ENCODE measurements at places on chromosomes 5 and 9.

DNA sequence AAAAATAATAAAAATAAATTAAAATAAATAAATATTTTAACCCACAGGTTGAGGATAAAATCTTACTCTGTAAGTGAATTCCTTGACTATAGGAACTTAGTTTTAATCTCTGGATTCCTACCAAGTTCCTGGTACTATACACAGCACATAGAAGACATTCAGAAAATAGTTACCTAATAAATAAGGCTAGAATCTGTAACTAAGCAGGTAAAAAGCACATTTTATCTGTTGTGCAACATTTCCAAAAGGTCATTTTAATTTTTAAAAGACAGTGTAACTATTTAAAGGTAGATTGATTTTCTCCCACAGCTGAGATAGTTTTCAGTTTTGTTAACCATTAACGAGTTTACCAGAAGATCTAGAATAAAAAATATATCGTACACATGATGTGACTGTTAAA lies 47.8 kb downstream of the MLANA start:
- no peak for DNase-seq

DNA sequence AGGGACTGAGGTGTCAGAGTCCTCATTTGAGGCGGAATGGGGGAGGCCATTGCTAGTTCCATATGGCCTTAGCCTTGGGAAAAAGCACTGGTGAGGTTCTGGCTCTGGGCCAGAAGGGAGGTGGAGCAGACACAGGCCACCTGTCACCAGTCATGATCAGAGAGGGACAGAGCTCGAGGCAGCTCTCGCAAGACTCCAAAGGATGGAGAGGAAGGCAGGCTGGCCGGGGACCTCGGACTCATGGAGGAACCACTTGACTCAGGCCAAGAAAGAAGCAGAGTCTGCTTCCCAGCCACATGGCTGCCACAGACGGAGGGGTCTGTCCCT lies 29.2 kb upstream of the NSMF start:
- DNase-seq = no peak

DNA sequence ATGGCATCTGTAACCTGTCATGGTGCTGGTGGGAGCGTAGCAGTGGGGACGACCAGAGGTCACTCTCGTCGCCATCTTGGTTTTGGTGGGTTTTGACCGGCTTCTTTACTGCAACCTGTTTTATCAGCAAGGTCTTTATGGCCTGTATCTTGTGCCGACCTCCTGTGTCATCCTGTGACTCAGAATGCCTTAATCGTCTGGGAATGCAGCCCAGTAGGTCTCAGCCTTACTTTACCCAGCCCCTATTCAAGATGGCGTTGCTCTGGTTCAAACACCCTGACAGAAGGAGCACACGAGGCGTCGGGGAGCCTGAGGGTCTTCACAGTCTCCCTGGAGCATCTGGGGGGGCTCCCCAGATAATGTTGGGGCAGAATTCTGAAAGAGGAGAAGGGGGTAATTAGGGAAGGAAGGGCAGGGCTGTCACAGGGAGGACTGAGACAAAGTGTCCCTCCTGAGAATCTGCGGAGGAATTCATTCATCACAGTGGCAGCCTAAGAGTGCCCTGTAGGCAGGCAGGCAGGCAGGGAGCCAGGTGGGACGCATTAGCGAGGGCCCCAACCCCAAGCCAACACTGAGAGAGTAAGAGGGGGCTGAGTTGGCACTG lies 21.3 kb upstream of the NCS1 start:
- DNase-seq = no peak

- DNase-seq = no peak
These were observed 235.7 kb downstream of the TUSC1 start for GRCh38 chr9:25442526-25442925.

DNA sequence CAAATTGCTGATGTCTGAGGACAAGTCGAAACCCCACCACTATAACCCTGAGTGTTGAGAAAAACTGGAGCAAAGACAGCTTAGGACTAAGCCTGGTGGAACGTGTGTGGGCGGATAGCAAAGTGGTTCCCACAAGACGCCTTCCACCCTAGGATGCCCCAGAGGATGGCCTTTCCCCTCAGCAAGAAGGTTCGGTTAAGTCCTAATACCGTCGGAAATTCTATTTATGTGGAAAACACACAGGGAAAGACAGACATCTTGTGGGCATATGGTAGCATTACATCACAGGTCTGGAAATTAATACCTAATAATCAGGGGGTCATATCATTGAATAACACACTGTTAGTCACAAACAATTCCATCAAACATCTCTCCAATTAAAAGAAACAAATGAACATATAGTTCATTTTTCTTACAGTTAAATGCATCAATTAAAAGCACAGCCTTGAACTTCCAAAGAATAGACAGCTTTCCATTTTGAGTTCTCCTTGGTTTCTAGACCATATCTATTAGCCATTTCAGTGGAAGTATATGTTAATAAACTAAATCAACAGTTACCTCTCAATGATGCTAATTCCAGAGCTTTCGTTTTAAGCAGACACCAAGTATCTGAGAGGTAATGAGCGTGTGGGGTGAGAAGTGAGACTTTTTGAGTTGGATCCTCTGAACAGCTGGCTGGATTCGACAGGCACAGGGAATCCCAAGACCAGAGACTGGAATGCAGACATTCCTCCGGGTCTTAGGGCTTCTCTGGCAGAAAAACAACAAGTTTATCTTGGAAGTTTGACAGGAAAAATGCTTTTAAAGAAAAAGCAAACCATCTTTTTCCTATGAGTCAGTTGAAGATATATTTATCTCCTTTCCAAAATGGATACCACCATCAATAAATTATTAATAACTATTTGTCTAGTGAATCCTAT lies 2.9 kb upstream of the ICE1 start:
- DNase-seq = no peak

DNA sequence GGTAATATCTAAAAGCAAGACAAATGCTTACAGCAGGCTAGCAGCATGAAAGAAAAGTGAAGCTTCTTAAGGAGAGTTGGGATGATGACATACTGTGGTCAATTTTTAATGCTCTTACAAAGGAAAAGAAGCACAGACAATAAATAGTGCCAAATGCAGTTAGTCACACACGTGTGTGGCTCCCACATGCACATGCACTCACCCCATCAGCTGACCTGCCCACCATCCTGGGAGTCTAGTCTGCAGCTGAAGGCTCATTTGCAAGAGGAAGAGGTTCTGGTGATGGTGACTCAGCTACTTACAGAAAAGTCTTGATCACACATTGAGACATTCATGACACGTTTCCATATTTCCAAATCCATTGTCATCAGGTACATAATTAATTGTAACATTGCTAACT lies 129.3 kb downstream of the MRPL36 start:
- no peak for DNase-seq

- no peak for DNase-seq
These were observed 80.7 kb downstream of the LMX1B start for GRCh38 chr9:126694206-126695081.

- DNase-seq = no peak
These were observed 163.8 kb downstream of the TSSK1B start for GRCh38 chr5:113271015-113271414.

- DNase-seq = no peak
These were observed 36.4 kb downstream of the RNF180 start for GRCh38 chr5:64201996-64202395.

DNA sequence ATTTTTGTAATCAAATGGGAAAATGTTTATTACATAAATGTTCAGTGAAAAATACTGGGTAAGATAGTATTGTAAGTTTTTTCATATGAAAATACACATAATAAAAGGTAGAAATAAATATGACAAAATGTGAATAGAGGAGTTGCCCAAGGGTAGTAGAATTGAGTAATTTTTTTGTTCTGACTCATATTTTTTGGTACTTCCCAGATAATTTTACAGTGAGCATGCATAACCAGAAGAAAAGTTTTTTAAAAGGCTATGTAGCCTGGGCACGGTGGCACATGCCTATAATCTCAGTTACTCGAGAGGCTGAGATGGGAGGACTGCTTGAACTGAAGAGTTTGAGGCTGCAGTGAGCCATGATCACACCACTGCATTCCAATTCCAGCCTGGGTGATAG lies 116.9 kb downstream of the PIP5K1B start:
- DNase-seq = no peak

- no peak for DNase-seq
These were observed 229.7 kb downstream of the ROR2 start for GRCh38 chr9:91720313-91720712.

- DNase-seq = no peak
These were observed 22.5 kb downstream of the TICAM2 start for GRCh38 chr5:115579747-115580173.

GRCh38 chr5:102789469-102789868 lies 34.4 kb downstream of the PAM start:
- no peak for DNase-seq

DNA sequence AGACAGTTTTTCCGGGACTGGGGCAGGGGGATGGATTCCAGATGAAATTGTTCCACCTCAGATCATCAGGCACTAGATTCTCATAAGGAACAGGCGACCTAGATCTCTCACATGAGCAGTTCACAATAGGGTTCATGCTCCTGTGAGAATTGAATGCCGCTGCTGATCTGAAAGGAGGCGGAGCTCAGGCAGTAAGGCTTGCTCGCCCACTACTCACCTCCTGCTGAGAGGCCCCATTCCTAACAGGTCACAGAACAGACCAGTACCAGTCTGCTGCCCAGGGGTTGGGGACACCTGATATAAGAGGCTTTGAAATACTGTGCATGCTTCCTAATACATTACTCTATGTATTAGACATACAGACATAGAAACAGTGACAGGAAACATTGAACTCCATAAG lies 41.1 kb downstream of the PTPRD start:
- DNase-seq = no peak

GRCh38 chr5:119290607-119291006 lies 65.2 kb upstream of the TNFAIP8 start:
- no peak for DNase-seq

DNA sequence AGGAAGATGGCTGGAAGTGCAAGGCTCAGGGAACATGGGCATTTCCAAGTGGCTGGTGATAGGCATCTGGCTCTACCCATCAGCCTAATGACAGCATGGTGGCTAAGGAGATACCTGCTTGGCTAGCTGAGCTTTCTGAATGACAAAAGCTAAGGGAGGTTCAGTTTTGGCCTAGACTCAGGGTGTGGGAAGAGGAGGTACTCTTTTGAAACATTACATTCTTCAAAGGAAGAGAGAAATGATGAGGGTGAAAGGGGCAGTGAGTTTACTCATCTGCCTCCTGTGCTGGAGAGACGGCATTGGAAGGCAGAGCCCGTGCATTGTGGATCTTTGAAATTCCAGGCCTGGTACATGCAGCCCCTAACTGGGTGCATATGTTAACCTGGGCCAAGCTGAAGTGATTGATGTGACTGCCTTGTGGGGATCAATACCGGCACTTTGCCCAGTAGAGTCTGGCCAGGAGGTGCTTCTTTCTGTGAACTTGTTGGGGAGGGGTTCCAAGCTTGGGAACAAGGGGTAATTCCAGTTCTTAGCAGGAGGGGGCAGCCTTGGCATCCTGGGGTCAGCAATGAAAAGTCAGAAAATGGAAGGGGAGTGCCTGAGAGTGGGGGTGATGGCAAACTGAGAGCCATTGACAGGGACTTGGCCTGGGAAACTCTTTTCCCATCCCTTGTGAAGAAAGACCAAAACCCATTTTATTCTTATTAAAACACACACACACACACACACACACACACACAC lies 108.6 kb downstream of the ACER2 start:
- peak; percentile 16 for DNase-seq

- DNase-seq = no peak
These were observed 99.8 kb downstream of the ACTL7B start for GRCh38 chr9:108755979-108756378.

- DNase-seq = no peak
These were observed 465.3 kb upstream of the ARRDC3 start for GRCh38 chr5:91848453-91848852.

- DNase-seq = no peak
These were observed 32.8 kb downstream of the ENTREP1 start for GRCh38 chr9:69357821-69358220.

GRCh38 chr9:130990306-130990977 lies 18.5 kb upstream of the LAMC3 start:
- DNase-seq = no peak

- no peak for DNase-seq
These were observed 42.8 kb upstream of the GABRP start for GRCh38 chr5:170740551-170741205.

- DNase-seq = no peak
These were observed 35.9 kb upstream of the LECT2 start for GRCh38 chr5:135990528-135991255.

- DNase-seq = no peak
These were observed 286.1 kb downstream of the RAB3C start for GRCh38 chr5:58868931-58869330.

GRCh38 chr5:54671681-54672080 lies 154.1 kb downstream of the SNX18 start:
- no peak for DNase-seq

GRCh38 chr5:149426931-149427330 lies 47.8 kb upstream of the IL17B start:
- DNase-seq = no peak

DNA sequence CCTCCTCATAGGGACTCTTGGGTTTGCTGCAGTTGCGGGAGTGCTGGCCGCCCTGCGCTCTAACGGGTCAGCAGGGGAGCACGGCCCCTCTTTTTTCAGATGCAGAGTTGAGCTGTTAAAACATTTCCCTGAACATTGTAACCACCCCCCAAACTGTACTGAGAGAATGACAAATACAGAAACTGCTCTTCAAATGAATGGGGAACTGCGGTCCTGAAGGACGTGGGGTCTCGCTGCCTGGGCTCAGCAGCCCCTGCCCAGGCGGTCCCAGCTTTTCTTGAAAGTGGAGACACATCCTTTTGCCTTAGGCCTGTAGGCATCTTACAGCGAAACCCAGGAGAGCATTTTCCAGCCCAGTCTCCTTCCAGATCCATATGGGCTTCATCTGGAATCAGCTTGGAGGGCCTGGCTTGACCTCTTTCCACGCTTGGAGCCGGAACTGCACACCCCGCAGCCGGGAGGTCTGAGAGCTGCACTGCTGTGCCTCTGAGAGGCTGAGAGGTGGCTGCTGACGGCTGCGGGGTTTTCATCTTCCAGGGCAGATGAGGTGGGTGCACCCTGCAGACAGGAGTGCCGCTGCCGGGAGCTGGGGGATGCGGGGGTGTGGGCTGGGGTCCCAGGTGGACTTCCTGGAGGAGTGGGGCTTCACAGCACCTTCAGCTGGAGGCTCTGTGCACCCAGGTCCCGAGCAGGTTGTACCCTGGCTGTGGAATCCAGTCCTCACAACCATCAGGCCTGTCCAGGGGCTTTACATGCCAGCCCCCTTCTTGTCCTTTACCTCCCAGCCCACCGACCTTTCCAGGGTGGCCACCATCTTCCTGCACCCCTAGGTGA lies 1.2 kb upstream of the AGPAT2 start:
- DNase-seq = no peak

DNA sequence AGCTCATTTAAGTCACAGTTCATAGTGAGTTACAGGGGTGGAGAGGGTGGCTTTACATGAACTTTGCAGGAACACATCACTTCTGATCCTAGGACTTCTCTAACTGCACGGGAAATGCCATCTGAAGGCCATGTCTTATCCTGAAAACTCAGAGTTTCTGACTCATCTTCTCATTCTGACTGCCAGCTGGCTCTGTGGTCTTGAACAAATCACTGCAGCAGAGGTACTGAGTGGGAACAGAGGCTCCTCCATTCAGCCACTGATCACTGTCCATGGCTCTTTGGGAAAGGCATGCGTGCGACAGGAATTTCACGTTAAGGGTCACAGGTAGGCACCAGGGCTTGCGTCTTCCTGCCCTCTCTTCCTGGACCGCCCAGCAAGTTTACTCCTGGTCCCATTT lies 114.6 kb upstream of the LRRTM2 start:
- no peak for DNase-seq
